ENCODE measurements at places on chromosomes 11 and 22. TPM values are rescaled to one million over a fixed set of nuclear protein-coding genes. Genes with fewer than 3 reads are reported as not detected.

- DNase-seq, result no peak
Measured at GRCh38 chr11:106399076-106399511, 321.6 kb downstream of the AASDHPPT start.

DNA sequence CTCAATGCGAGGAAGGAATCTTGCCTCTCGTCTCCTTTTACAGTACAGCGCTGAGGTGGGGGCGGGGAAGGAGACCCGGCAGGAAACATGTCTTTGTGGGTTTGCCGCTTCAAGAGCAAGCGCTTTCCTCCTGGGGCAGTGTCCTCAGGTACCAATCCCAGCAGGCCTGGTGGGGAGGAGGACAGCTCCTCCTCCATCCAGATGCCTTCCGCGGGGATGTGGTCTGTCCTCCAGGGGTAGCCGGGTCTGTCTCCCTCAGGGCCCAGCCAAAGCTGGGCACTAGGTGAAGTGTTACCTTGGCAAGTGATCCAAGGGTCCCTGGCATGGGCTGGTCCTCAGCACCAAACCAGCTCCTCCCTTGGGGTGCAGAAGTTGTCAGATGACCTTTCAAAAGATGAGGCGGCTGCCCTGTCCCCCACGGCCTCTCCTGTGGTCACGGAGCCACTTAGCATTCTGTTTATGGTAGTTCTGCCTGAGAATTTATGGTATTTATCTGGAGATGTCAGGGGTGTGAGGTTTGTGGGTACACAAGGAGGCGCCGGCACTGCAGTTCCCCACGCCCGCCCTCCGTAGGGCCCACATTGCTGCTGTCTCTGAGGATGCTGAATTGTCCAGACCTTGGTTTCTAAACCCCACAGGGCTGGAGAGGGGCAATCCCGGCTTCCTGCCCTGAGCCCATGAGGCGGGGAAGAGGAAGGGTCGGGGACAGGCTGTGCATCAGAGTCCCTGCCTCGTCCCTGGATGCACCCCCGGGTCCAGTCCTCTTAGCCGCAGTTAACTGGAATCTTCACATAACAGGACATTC is 93.5 kb upstream of the ANO1 start:
- DNase-seq, result no peak

GRCh38 chr11:46917109-46917761 is 1.1 kb downstream of the LRP4 start:
- no peak for DNase-seq

- DNase-seq, result no peak
Measured at GRCh38 chr11:6541356-6541755, 44.3 kb downstream of the DNHD1 start.

- DNase-seq, result peak; percentile 85
Measured at GRCh38 chr11:35363854-35364780, 55.2 kb downstream of the SLC1A2 start.

DNA sequence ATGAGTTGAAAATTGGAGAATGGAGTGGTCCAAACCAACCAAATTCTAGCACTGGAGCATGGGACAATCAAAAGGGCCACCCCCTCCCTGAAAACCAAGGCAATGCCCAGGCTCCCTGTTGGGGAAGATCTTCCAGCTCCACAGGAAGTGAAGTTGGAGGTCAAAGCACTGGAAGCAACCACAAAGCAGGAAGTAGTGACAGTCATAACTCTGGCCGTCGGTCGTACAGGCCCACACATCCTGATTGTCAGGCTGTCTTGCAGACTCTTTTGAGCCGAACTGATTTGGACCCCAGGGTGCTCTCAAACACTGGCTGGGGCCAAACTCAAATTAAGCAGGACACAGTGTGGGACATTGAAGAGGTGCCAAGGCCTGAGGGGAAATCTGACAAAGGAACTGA is 80.5 kb upstream of the ADSL start:
- DNase-seq, result no peak

Gene IL10RA
- 47.5 TPM for total RNA-seq

Gene EMID1
- total RNA-seq, result 4.6 TPM
